ENCODE measurements at places on chromosomes 1 and 21. TPM values are rescaled to one million over a fixed set of nuclear protein-coding genes. Genes with fewer than 3 reads are reported as not detected.

- no peak overlapping the region for H3K4me3 ChIP-seq
- H3K27ac ChIP-seq = no peak overlapping the region
- H3K27me3 ChIP-seq = peaks cover 21% of the 10 kb centered on the region
- peaks cover 3% of the 10 kb centered on the region for H3K36me3 ChIP-seq
- peaks cover 14% of the 10 kb centered on the region for H3K4me1 ChIP-seq
These were observed 4.4 kb upstream of the OSBPL9 start for GRCh38 chr1:51612447-51612961.

DNA sequence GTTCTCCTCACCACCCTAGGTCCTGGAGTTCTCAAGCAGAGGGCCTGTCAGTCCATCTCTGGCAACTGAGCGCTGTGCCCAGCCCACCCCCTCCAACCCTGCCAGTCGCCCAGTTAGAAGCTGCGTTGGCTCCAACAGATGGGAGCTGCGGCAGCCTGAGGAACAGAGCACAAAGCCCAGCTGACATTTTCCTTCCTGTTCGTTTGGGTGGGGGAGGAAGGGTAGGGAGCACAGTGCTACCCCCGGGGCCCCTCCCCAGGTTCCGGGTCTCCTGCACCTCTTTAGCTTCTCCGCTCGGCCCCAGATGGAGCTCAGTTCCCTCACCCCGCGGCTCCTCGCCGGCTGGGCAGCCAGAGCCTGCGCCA, 1.4 kb downstream of the LRRN2 start:
- no peak overlapping the region for H3K4me3 ChIP-seq
- peaks cover 14% of the 10 kb centered on the region for H3K4me1 ChIP-seq
- H3K27me3 ChIP-seq = peaks cover 50% of the 10 kb centered on the region
- H3K27ac ChIP-seq = no peak overlapping the region
- H3K36me3 ChIP-seq = no peaks in the 10 kb centered on the region

GRCh38 chr1:6450943-6451373, 15.0 kb downstream of the TNFRSF25 start:
- H3K27ac ChIP-seq = no peak overlapping the region
- H3K27me3 ChIP-seq = peaks cover 59% of the 10 kb centered on the region
- no peaks in the 10 kb centered on the region for H3K36me3 ChIP-seq
- no peak overlapping the region for H3K4me3 ChIP-seq

GRCh38 chr1:6100861-6101783, 55.4 kb downstream of the KCNAB2 start:
- H3K36me3 ChIP-seq = peaks cover 19% of the 10 kb centered on the region
- H3K27ac ChIP-seq = no peak overlapping the region
- H3K27me3 ChIP-seq = no peaks in the 10 kb centered on the region
- no peak for DNase-seq
- H3K4me3 ChIP-seq = no peak overlapping the region

DNA sequence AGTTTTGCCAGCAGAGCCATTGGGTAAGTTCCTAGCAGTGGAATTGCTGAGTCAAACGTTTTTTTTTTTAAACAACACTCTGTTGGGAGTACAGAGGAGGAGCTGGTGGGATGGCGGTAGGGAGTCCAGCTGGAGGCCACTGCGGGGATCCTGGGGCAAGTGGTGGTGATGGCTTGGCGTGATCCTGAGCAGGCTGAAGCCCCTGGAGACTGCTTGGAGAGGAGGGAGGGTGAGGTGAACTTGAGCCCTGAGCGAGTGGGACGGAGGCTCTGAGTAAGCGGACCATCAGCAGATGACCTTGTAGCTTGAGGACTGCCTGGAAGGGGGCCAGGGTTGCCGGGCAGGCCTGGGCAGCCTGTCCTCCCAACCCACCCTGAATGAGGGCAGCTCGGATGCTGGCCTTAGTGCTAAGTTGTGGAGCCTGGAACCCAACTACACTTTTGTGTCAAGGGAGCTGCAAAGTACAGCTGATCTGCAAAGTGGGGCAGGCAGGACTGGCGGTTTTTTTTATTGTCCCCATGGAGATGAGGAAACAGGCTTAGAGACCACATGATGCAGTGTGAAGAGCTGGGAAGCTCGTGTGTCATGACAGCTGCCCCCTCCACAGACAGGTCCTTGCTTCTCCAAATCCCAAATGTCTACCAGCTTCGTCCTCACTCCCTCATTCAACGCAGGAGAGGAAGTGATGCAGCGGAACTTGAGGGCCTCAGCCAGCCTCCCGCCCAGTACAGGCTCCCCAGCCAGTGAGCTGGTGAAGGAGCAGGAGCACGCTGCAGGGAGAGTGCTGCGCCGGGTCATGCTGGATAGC, 20.2 kb downstream of the MRPL37 start:
- peaks cover 58% of the 10 kb centered on the region for H3K36me3 ChIP-seq
- no peaks in the 10 kb centered on the region for H3K27me3 ChIP-seq
- DNase-seq = no peak
- H3K4me1 ChIP-seq = peaks cover 9% of the 10 kb centered on the region
- H3K27ac ChIP-seq = peak overlapping the region; percentile 26

GRCh38 chr1:201759194-201759815, 69.7 kb upstream of the IPO9 start:
- DNase-seq = no peak
- no peak overlapping the region for H3K4me3 ChIP-seq
- H3K27me3 ChIP-seq = peaks cover 26% of the 10 kb centered on the region
- H3K4me1 ChIP-seq = peaks cover 3% of the 10 kb centered on the region
- no peaks in the 10 kb centered on the region for H3K36me3 ChIP-seq

DNA sequence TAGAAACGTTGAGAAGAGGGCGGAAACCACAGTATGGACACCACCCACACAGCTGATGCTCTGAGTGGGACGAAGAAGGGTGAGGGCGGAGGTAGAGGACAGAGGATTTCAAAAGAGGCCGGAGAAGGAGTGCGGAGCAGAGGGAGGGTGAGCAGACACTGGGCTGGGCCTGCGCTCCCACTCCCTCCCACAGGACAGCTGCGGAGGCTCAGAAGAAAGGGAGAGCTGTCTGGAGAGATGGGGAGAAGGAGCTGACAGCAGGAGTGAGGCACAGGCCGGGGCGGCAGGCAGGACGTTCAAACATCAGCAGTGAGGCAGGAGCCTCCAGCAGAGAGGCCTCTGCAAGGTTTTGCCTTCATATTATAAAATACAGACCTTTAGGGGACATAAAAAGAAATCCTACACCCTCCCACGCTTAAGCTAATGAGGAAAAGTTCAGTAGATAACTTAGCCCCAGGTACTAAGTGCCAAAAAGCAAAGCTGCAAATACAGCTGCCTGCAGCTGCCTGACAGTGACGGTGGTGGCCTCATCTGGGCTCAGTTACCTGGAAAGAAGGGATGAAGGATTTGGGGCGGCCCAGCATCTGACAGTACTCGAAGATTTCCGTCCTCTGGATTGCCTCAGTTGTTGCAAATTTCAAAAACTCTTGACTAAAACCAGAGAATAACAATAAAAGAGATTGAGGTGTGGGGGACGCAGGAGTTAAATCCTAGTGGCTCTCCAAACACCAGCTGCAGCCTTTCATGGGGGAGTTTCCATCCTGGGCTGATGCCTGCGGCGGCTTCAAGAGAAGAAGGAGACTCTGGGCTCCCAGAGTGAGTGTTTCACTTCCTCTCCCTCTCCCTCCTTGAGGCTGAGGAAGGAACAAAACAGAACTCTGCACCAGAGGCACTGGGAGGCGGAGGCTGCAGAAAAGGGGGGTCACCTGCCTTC, 25.6 kb downstream of the SEC16B start:
- H3K4me1 ChIP-seq = no peaks in the 10 kb centered on the region
- H3K4me3 ChIP-seq = no peak overlapping the region
- DNase-seq = no peak
- H3K27me3 ChIP-seq = no peaks in the 10 kb centered on the region

DNA sequence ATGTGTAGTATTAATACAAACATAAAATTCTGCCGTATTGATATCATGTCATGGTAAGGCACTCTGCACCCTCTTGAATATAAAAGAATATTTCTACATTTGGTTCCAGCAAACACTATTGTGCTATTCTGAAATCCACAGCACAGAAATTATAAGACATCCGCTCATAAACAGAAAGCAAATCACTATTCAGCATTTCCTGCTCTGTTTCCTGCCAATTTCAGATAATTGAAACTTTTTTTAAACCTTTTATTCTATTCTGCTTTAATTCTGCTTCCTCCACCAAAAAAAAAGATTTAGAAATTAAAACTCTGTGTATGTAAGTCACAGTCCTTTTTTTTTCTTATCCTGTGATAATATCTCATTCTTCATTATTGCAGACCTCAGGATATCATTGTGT, 39.6 kb upstream of the PLEKHO1 start:
- H3K4me1 ChIP-seq = peaks cover 72% of the 10 kb centered on the region
- no peak for DNase-seq
- H3K4me3 ChIP-seq = peak overlapping the region; percentile 72
- no peaks in the 10 kb centered on the region for H3K27me3 ChIP-seq
- peak overlapping the region; percentile 91 for H3K27ac ChIP-seq
- H3K36me3 ChIP-seq = peaks cover 65% of the 10 kb centered on the region

The TMEM81 gene
- 2.8 TPM for total RNA-seq

The KLF17 gene
- not detected for total RNA-seq

DNA sequence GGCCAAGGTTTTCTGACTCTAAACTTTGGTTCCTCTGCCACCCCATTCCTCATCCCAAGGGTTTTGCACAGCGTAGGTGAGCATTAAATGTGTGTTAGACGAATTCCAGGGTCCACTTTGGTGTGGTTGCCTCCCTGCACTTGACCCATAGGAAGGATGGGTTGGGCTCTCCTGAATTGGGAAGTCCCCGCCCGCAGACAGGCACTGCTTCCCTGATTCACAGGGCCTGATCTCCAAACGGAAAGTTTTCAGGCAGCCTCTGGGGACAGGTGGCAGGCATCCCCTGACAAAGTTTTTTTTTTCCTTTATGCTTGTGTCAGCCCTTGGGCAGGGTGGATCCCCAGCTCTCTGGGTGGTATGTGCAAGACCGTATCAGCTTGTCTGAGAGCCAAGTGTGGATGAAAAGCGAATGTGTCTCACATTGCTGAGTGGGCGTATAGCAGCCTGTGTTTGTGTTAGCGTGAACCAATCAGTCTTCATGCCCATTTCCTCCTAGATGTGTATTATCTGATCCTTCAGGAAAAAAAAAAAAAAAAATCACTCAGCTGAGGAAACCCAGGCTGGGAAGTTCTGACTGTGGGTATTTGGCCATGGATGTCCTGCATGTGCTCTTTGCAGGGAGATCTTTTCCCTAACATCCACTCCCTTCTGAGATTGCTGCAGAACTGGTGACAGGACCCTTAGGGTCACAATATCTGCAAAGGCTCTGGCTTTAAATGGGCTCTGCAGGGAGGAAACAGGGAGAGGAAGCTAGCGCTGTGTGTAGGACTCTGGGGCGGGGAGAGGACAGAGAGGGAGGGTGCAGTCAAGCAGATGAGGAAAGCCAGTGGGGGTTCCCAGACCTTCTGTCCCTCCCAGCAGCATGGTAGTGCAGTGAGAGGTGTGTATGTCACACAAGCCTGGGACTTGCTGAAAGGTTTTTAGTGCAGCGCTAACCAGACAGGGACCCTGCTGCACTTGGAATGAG, 42.2 kb upstream of the TRABD2B start:
- no peak overlapping the region for H3K27ac ChIP-seq
- H3K36me3 ChIP-seq = no peaks in the 10 kb centered on the region
- H3K4me1 ChIP-seq = no peaks in the 10 kb centered on the region
- H3K4me3 ChIP-seq = no peak overlapping the region

The RGS13 gene
- not detected for total RNA-seq

DNA sequence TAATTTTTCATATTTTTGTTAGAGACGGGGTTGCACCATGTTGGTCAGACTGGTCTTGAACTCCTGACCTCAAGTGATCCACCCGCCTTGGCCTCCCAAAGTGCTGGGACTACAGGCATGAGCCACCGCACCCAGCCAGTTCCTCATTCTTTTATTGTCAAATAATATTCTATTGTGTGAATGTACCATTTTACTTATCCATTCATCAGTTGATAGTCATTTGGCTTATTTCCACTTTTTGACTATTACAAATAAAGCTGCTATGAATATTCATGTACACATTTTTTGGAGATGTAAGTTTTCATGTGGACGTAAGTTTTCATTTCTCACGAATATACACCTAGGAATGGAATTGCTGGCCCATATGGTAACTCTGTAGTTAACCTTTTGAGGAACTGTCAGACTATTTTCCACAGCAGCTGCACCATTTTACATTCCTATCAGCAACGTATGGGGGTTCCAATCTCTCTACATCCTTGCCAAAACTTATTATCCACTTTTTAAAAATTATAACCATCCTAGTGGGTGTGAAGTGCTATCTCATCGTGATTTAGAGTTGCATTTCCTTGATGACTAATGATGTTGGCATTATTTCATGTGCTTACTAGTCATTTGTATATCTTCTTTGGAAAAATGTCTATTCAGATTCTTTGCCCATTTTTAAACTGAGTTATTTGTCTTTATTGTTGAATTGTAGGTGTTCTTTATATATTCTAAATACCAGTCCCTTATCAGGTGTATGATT, 12.7 kb downstream of the PACC1 start:
- no peak overlapping the region for H3K27ac ChIP-seq
- no peak for DNase-seq
- no peaks in the 10 kb centered on the region for H3K4me1 ChIP-seq

- H3K4me1 ChIP-seq = peaks cover 22% of the 10 kb centered on the region
- peak overlapping the region; percentile 30 for H3K27ac ChIP-seq
- H3K36me3 ChIP-seq = peaks cover 35% of the 10 kb centered on the region
- H3K27me3 ChIP-seq = no peaks in the 10 kb centered on the region
These were observed 28.5 kb downstream of the WNT4 start for GRCh38 chr1:22114083-22115012.

DNA sequence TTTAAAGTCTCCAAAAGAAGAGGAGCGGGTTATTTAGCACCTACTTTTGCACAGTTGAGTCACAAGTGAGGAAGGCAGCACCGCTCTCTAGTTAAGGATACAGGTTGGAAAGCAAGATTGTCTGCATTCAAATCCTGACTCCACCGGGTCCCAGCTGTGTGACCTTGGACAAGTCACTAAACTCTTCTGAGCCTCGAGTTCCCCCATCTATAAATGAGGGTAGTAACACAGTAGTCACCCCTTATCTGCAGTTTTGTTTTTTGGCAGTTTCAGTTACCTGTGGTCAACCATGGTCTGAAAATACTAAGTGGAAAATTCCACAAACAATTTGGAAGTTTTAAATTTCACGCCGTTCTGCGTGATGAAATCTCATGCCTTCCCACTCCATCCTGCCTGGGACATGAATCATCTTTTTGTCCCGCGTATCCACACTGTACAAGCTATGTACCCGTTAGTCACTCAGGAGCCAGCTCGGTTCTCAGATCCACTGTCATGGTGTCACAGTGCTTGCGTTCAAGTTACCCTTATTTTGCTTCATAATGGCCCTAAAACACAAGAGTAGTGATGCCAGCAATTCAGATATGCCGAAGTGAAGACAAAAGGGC, 49.4 kb downstream of the CAPZB start:
- H3K27me3 ChIP-seq = no peaks in the 10 kb centered on the region
- H3K27ac ChIP-seq = no peak overlapping the region
- peaks cover 73% of the 10 kb centered on the region for H3K4me1 ChIP-seq

GRCh38 chr1:159940006-159940620, 5.3 kb downstream of the IGSF9 start:
- DNase-seq = no peak
- H3K4me3 ChIP-seq = no peak overlapping the region
- no peaks in the 10 kb centered on the region for H3K36me3 ChIP-seq
- no peak overlapping the region for H3K27ac ChIP-seq

DNA sequence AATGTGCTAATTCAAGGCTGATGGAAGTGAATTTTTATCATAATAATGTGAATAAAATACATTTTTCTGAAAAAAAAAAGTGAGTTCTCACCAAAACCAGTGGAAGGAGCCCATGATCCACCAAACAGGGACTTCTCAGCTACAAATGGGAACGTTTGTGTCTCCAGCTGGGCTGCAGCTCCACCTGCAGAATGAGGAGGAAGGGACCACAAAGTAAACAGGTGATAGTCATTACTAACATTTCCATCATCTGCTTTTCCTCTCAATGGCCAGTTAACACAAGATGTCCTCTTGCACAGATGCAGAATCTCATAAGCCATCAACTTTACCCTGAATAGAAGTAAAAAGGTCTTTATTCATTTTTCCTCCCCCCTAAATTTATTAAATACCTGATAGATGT, 246.2 kb downstream of the MRPL39 start:
- H3K27me3 ChIP-seq = no peaks in the 10 kb centered on the region
- no peak overlapping the region for H3K27ac ChIP-seq
- no peak for DNase-seq
- no peaks in the 10 kb centered on the region for H3K36me3 ChIP-seq
